ENCODE measurements at places on chromosomes 7 and 10.

DNA sequence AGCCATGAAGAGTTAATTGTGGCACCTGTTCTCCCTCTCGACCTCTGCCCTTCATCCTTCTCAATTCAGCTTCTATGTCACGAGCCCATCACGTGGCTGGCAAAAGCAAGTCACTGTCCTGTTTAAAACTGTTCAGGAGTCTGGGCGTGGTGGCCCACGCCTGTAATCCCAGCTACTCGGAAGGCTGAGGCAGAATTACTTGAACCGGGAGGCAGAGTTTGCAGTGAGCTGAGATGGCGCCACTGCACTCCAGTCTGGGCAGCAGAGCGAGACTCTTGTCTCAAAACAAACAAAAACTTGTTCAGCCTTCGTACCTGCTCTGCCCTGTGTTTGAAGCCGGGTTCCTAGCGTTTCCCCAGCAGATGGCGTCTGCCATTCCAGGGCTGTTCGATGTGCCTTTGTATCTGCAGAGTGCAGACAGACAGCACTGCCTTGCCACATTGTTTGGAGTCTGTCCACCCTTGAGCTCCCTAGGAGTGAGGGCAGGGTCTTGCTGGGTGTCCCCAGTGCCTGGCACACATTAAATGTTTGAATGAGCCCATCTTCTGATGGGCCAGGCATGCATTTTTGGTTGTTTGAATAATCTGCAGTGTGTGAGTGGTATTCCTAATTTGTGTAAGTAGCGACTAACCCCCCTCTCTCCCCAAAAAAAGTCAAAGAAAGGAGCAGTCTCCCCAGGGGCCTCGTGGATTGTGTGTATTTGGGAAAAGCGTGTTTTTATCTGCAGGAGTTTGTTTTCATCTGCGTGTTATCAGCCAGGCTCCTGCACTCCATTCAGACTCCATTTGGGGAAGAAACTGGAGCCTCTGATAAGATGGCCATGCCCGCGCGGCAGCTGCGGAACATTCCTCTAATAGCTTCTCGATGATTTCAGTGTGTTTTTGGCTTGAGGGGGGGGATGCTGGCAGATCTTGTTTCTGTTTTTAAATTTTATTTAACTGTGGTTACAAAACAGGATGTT is 61.2 kb downstream of the DNAJB6 start:
- DNase-seq: no peak

DNA sequence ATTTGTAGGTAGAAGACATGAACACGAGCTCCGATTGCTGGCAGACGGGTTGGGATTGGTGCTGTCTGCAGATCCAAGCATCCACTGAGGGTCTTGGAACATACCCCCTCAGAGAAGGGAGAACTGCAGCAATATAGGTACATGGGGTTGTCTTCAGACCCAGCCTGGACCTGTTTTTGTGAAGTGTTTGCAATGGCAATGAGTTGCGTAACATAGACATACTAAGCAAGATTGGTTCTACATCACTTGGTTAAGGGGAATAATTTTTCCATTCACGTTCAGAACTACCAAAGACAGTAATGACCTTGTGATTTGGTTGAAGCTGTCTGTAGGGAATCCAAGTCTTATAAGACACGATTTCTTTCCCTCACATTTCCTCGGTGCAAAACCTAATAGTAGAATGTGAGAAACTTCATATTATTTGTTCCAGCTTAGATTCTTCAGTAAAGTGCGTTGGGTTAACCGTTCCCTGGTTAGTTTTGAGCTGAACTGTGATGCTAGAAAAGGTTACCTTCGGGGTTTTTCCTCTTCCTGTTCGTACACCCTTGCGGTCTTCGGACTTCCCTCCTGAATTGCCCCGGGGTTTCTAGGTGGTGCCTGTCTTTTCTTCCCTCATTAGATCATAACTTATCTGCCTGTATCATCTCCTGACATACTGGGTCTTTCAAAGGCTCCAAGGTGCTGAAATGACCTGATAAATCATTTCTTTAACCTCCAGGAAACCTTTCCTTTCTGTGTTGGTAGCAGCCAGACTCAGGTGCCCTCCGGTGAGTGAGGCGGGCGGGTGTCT is 14.4 kb downstream of the PROSER2 start:
- no peak for DNase-seq

- no peak for DNase-seq
These were observed 27.0 kb upstream of the ZPBP start for GRCh38 chr7:50119815-50120637.

GRCh38 chr10:112191041-112191590 is 7.6 kb upstream of the GPAM start:
- DNase-seq: no peak

DNA sequence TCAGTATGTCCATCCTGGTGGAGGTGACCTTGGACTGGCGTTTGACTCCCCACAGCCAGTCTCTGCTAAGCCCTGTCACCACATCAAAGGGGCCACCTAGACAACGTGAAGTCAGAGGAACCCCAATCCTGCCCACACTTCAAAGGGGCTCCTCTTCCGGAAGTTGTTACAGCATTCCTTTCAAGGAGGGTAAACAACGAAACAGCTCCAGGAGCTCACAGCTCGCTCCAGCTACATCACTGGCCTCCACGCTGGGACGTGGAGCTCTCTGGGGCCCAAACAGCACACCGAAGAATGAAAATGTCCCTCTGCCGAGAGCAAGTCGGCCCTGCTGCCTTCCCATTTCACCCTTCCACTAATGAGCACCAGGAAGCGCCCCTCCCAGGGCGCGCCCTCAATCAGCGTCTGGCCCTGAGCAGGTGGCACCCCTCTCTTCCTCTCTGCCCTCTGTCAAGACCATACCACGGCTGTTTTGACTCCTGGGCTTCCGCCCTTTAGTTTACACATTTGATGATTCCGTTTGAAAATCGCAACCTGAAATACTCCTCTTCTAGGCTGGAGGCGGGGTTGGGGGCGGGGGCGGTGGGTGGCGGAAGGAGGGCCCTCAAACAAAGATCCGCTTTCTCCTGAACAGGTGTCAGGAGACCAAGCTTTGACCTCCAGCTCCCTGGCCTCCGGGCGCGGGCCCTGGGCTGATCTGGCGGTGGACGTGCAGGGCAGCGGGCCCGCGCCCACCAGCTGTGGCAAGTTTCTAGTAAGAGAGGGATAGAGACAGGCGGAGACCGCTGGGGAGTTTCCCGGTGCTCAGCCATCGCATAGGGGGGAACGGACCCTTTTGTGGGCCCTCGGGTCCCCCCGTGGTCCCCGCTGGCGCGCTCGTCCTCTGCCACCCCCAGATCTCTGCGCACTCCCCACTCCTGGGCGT is 53.1 kb upstream of the KDM7A start:
- DNase-seq: no peak
